Activated CD8-positive, alpha-beta memory T cell treated with anti-CD3 and anti-CD28 coated beads for 4 hours (primary cell): ENCODE measurements at places on chromosomes 2 and 18.

DNA sequence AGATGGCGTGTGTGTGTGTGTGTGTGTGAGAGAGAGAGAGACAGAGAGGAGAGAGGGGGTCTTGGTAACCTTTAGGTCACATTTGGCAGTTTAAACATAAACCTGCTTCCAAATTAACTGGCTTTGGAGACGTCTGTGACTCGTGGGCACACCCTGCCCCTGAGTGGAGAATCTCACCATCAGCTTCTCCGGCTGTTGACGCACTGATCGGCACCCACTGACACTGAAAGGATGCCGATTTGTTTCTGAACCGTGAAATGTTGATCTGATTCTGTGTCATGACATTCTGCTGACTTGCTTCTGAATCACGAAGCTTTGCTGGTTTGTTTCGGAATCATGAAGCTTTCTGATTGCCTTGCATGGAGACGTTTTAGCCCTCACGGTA, 114.7 kb downstream of the RTP5 start:
- DNase-seq = no peak

DNA sequence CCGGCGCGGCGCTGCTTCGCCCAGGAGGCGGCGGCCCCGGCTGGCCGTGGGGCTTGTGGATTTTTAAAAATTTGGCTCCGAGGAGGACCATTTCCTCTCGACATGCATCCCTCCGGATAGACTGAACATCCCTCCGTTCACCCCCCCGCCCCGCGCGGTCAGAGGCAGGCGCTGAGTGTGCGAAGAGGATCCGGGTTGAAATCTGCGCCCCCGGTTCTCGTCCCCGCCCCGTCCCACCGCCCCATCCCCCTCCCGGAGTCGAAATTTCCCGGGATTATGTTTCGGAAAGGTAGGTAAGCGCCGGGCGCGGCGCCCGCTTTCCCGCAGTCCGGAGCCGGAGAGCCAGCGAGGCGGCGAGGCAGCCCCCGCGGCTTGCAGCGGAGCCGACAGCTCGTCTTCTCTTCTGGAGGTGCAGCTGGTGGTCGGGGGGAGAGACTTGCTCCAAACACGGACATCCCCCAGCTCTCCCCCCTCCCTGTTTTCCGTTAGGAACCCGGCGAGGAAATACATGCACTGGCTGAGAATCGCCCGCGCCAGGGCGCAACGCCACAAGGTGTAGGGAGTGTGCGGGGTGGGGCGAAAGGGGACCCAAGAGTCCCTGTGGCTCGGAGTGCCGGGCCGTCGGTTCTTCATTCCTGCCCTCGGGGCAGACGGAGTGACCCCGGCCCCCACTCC, at the start of gene PRKCE:
Gene PRKCE, plus strand, starts transcription at position 261 of the 675 bp plus-strand sequence.
- no peak for DNase-seq

DNA sequence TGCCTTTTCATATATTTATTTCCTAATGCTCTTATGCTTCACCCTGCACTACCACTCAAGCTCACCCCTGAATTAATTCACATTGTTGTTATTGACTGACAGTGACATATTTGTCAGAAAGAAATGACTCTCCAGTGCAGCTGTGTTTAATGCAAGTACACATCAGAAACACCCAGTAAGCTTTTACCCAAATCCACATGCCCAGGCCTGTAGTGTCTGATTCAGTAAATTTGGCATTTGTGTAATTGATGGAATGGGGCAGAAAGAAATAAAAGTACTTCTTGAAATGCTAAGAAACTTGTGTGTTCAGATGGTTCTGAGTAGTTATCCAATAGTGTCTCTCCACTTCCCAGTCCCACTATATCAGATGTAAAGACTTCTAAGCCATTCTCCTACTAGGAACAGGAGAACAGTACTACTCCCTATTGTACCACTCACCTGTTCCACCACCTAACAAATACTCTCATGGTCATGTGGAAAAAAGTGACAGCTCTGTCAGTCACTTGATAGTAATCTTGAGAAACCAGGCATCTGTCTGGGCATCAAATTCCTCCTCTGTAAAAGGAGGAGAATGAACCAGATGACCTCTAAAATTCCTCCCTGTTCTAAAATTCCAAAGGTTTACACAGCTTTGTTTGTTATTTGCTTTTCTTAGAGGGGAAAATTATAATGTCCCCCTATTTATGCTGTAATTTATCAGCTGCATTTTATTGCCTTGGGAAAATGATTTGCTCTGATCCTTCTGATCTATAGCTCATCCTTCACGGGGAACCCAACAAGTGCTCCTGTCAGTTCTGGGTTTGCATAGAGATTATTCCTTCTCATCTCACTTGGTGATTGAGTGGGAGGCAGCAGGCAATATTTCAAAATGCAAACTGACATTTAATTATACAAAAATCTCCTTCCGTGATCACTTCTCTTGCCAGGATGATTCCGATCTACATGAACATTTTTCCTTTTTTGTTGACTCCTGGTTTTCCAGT, 70.9 kb downstream of the ZNF385B start:
- no peak for DNase-seq

GRCh38 chr2:238986491-238987351, 138.8 kb downstream of the TWIST2 start:
- no peak for DNase-seq

- DNase-seq = no peak
These were observed 25.2 kb downstream of the SIX2 start for GRCh38 chr2:44983836-44984604.

GRCh38 chr2:190179754-190180312, 117.3 kb upstream of the MSTN start:
- DNase-seq = no peak

DNA sequence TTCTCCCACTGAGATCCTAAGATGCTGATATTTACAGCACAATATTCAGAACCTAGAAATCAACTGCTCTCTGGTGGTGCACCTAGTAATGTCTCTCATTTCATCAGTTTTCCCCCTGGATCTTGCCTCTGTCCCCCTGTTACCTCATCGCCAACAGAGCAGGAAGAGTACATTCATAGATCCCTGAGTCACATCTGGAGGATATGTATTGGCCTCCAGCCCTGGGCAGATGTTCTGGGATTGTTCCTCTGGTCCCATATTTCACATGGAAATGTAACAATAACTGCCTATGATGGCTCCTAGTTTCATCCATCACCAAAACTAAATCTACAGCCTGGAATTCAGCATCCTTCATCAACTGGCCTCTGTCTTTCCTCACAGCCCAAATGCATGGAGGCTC, 278.8 kb upstream of the SLC14A2 start:
- DNase-seq = no peak

DNA sequence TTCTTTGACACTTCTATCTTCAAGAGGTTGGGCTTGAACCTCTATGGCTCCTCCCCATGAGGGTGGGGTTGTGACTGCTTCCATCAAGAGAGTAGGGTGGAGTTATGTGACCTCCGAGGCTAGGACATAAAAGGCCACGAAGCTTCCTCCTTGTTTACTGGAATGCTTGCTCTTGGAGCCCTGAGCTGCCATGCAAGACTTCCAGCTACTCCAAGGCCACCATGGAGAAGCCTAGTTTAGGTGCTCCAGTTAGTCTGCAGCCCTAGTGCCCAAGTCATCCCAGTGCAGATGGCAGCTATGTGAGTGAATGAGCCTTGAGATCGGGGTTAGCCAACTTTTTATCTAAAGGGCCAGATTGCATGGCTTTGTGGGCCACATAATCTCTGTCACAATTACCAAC, 2.4 kb upstream of the MERTK start:
- no peak for DNase-seq

GRCh38 chr2:164839914-164840457, 1.6 kb downstream of the COBLL1 start:
- no peak for DNase-seq

GRCh38 chr2:127157651-127158485, 50.9 kb upstream of the BIN1 start:
- no peak for DNase-seq

DNA sequence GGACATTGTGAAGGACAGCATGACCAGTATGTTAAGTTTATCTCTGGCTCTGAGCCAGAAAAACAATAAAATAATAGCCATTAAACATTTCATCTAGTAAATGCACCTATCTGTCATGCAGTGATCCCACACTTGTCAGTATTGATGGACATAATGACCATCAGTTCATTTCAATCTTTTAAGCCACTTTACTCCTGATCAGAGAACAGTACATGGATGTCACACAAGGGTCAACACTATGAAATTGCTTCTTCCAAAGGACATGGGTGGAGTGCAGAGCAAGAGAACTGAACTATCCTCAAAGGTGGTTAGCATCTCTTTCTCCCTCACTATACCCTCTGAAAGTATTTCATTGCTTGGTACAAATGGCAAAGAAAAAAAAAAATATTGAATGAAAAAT, 816.0 kb upstream of the GYPC start:
- no peak for DNase-seq

GRCh38 chr2:240506406-240507059, 51.3 kb downstream of the ANKMY1 start:
- no peak for DNase-seq

GRCh38 chr2:4090668-4091630, 387.6 kb downstream of the DCDC2C start:
- DNase-seq = no peak

DNA sequence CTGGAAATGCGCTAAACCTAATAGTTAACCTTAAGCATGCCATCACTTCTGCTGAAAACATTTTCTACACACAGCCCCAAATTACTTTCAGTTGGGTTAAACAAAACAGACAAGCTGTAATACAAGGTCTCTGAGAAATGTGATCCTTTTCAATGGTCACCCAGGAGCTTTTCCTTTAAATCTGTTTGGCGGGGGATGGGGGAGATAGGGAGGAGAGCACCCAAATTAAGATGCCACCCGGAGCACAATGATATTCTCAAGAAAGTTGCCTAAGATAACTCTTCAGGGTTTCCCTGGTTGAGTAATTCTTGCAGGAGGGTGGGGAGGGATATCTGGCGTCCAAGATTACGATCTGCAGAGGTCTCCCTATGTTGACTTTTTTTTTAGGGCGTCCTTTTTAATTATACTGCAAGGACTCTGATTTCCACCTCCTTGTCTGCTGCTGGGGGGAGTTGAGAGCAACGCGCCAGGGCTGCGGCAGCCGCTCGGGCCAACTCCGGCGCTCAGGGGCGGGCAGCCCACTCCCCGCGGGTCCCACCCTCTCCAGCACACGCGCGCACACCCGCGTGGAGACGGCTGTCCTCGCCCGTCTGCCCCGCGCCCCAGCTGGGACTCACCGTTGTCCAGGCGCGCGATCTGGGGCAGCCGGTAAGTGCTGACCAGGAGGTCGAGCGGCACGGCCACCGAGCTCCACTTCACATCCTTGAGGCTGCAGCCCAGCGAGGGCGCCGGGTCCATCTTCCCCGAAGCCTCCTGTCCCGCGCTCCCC, 807 bp downstream of the GAREM1 start:
- DNase-seq = no peak

GRCh38 chr18:23856466-23857163, 157.9 kb upstream of the TTC39C start:
- DNase-seq = no peak

- DNase-seq = no peak
These were observed 342.5 kb upstream of the NXPH2 start for GRCh38 chr2:139122711-139123158.

- no peak for DNase-seq
These were observed 60.0 kb upstream of the SPTBN1 start for GRCh38 chr2:54396107-54396506.

- DNase-seq = no peak
These were observed 24.8 kb upstream of the MALL start for GRCh38 chr2:110140401-110140800.

DNA sequence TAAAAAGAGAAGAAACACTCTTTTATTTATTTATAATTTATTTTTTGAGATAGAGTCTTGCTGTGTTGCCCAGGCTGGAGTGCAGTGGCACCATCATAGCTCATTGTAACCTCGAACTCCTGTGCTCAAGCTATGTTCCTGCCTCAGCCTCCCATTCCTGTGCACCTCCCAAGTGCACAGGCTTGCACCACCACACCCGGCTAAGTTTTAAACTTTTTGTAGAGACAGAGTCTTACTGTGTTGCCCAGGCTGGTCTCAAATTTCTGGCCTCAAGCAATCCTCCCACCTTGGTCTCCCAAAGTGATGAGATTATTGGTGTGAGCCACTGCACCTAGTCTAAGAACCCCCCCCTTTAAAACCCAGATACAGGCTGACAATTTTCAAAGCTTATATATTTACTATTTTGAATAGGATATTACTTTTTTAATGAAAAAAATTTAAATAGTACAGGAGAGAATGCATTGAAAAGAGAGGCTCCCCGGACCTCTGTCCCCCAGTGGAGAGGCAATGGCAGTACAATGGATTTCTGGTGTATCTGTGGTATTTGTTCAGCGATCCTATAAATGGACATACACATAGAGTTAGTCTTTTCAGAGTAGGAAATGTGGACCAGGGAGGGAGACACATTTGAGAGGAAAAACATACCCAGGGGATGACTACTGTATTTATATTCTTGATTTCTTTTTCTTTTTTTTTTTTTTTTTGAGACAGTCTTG, 48.1 kb upstream of the CNOT11 start:
- no peak for DNase-seq

DNA sequence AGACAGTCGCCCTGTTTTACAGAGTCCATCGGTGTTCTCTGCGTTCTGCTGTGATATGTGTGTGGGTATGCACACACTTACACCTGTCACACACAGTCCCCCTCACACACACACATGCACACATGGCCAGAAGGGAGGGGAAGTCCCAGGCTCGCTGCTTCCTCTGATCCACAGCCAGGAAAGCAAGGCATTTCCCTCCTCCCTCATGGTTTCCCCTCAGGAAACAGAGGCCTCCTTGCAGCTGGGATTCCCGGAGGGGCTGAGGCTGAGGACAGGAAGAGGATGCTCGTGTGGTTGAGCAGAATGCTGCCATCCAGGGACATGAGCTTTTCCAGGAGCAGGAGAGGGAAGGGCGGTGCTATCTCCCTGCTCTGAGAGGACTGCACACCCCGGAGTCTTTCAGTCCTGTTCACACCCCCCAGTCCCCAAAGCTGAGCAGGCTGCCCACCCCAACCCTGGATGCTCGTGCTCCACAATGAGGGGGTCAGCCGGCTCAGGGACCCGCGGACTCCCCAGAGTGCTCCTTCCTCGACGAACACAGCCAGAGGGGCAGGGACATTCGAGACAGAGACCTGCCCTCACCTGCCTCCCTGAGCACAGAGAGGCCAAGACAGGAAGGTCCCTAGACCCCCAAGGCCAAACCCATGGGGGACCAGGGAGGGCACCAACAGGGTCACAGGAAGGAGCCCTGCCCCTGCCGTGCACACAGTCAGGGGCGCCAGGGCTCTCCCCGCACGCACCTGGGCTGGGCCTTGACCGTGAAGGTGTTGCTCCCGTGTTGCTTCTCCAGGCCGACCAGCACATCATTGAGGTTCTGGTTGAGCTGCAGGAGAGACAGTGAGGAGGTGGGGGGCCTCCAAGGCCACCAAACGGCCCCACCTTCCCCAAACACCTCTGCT, 45.3 kb downstream of the BIN1 start:
- no peak for DNase-seq

DNA sequence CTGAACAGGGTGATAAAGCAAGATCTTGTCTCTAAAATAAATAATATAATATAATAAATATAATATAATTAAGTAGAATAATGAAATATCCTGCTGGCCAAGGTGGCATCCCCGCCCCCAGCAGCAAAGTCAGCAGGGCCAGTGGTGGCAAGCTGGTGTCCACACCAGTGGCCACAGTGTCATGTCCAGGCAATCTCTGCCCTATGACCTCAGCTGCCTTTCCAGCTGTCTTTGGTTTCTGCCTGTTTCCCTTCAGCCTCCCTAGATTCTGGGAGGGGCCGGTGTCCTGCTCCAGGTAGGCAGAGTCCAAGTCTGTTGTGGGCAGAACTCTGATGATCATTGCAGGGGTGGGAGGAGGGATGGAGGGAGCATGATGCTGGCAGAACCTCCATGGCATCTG, 16.2 kb upstream of the STEAP3 start:
- DNase-seq = no peak

GRCh38 chr18:70276416-70277191, 12.2 kb upstream of the SOCS6 start:
- DNase-seq = no peak

- DNase-seq = no peak
These were observed 112.9 kb downstream of the SLC39A10 start for GRCh38 chr2:195769975-195770374.
